Stimulated activated CD4-positive, alpha-beta T cell treated with anti-CD3 and anti-CD28 coated beads, Interleukin-4, amount 100 ng/mL, for 4 hours (primary cell): ENCODE measurements at places on chromosomes 4 and X.

- DNase-seq, result no peak
Measured at GRCh38 chr4:9994246-9994847, 26.9 kb downstream of the SLC2A9 start.

GRCh38 chr4:11799196-11799595 lies 370.5 kb upstream of the HS3ST1 start:
- DNase-seq, result no peak

- DNase-seq, result no peak
Measured at GRCh38 chr4:183503497-183504063, 1.3 kb upstream of the ING2 start.

DNA sequence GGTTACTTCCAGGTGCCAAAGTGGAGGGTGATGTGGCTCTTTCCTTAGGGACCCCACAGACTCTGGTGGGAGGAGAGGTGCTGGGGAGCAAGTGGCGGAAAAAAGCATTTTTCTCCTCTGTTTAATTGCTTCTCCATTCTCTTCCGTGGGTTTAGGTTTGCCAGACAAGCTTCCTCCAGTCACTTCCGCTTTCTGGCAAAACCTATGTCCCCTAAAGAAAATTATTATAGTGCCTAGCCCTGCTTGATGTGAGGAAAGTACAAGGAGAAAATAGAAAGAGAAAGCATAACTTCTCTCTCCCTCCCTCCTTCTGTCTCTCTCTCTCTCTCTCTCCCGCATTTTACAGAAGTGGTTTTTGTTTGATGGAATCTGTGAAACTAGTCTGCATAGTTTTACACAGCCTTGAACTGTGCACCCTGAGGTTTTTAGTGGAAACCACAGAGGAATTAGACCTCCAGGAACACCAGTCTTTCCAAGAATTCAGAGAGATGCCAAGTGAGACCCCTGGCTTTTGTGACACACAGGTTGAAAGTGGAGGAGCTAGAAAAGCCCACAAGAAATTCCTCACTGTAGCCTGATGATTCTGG lies 231.1 kb upstream of the ANXA3 start:
- no peak for DNase-seq

- no peak for DNase-seq
Measured at GRCh38 chr4:74330295-74330750, 22.1 kb downstream of the EPGN start.

- no peak for DNase-seq
Measured at GRCh38 chrX:140817943-140818342, 108.4 kb downstream of the LINC00632 start.

DNA sequence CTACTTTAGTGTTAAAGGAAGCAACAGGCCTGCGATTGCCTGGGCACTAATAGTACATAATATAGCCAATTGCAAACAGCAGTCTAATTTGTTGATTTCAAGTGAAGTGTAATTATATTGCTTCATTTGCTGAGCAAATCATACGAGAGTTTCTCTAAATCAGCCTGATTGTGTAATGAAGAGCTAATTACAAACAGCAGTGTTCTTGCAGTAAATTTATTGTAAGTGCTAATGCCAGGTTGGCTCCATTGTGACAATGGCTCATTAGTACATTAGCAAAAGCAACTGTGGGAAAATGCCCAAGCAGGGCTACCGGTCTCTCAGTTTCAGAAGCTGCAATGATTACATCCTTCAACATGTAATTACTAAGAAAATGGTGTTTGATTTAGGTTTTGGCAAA lies 591.5 kb downstream of the GALNTL6 start:
- DNase-seq, result no peak

- DNase-seq, result no peak
Measured at GRCh38 chr4:19999276-19999675, 252.4 kb upstream of the SLIT2 start.

- no peak for DNase-seq
Measured at GRCh38 chrX:150410513-150410912, 47.4 kb downstream of the MAMLD1 start.

- no peak for DNase-seq
Measured at GRCh38 chr4:153079857-153080391, 124.3 kb upstream of the TRIM2 start.

DNA sequence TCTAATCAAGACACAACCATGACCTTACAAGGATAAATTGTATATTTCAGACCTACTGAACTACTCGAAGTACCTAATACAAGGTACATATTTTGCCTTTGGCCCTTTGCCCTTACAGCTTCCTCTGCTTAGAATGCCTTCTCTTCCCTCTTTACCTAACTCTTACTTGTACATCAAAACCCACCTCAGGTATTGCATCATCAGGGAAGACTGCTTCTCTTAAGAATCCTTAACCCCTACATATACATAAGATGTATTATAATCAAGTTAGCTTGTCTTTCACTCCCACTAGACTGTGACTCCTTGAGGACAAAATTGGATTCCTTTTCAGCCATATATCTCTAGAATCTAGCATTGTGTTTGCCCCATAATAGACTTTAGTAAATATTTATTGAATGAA lies 101.7 kb upstream of the STIM2 start:
- DNase-seq, result no peak

DNA sequence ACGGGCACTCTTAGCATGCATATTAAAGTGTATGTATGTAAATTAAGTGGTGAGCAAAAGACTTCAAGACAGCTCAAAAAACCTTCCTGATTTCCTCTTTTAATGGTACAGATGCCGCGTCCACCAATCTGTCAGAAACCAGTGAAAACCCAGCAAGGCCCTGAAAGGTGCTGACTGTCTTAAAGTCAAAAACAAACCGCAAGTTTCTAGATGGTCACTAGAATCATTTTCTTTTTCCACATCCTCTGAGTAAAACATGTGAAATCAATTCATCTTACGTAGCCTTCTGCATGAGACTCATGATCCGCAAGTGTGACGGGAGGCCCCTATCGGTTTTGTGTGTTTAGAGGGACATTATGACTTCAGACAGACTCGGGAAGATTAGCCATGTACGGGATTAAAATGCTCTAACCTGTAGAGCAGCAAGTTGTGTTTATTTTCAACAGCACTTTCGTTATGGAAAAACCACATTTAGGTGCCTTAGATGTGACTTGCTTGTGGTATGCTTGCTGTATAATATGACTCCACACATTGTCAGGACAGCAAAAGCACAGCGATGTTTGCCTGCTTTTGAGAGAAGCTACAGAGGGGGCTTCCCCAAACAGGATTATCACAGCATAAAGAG lies 88.2 kb upstream of the STS start:
- DNase-seq, result no peak

DNA sequence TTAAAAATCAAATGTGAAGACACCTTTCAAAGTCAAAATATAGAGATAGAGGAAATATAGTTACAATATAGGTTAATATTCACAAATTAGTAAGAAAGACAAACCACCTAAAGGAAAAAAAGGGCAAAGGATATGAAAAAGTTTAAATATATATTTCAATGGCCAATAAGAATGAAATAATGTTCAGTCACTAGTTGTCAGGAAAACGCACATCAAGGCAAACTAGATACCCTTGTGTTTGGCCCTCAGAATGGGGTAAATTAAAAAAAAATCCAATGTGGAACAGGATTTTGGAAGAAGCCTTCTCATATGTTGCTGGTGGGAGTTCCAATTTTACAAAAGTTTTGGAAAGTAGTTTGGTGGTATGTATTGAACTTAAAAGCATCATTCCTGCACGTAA lies 2.4 kb downstream of the ZNF41 start:
- no peak for DNase-seq

- DNase-seq, result no peak
Measured at GRCh38 chrX:101668143-101668542, 8.5 kb upstream of the ARMCX2 start.

GRCh38 chr4:7621252-7622035 lies 186.7 kb upstream of the PSAPL1 start:
- DNase-seq, result no peak

DNA sequence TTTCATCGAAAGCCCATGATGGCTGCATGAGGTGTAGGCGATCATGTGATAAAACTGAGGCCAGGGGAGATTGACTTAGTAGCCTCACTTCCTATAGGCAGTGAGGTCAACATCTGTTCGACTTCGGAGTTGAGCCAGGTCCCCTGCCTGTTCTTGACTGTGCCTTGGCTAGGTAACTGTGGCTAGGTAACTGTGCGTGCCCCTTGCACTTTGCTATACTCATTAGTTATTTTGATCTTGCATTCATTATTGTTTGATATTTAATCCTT lies 55.0 kb downstream of the CLDN34 start:
- no peak for DNase-seq

- DNase-seq, result no peak
Measured at GRCh38 chrX:37912304-37912703, 64.9 kb upstream of the DYNLT3 start.

DNA sequence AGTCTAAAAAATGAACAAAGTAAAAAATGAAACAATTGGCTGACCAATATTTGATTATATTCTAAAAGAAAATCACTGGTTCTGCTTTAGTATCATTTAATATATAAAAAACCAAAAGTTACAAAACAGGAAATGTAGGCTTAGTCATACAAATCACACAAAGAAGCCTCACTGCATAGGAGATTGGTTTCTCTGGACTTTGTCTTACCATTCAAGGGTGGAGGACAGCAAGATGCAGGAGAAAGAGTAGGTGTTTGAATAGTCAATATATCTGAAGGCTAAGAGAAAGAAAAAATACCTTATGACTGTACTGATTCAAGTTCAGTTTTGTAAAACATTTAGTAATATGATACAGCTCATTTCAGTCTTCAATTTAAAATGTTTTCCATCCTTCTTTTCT lies 28.6 kb upstream of the TAF9B start:
- no peak for DNase-seq

DNA sequence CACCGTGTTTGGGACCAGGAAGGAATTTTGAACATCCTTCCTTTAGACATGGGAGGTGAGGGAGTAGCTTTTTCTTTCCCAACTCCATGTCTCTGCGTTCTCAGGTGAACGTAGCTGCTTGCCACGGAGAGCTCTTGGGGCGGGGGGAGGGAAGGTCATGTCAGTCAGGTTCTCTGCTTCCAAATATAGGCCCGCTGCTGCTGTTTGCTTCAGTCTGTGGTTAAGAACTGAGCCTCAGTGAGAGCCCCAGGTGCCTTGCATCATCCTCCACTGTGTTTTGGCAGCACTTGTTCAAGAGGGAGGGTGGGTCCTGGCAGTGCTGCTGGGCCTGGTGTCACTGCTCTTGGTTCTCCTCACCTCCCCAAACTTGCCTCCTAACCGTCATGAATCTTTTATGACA lies 46.5 kb downstream of the HADH start:
- peak; percentile 76 for DNase-seq

GRCh38 chr4:138232364-138232763 lies 9.8 kb downstream of the SLC7A11 start:
- DNase-seq, result no peak

DNA sequence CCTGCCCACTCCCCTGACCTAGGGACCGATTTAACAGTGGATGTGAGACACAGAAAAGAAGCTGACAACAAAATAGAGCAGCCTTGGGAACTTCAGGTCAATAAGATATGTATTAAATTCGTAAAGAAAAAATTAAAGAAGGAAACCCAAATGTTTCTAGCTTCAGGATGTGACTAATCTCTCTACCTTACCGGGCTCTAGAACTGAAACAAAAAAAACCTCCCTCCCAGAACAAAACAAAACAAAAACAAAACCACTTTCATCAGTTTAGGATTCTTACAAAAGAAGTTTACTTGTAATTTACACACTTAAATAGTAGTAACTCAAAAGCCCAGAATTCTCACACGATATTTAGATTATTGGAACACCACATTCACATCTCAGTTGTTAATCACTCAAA lies 185.8 kb upstream of the RPS6KA3 start:
- no peak for DNase-seq
